Right atrium auricular region (tissue), 2 donors: ENCODE measurements at places on chromosomes 5 and 9. TPM values are rescaled to one million over a fixed set of nuclear protein-coding genes. Genes with fewer than 3 reads are reported as not detected.

DNA sequence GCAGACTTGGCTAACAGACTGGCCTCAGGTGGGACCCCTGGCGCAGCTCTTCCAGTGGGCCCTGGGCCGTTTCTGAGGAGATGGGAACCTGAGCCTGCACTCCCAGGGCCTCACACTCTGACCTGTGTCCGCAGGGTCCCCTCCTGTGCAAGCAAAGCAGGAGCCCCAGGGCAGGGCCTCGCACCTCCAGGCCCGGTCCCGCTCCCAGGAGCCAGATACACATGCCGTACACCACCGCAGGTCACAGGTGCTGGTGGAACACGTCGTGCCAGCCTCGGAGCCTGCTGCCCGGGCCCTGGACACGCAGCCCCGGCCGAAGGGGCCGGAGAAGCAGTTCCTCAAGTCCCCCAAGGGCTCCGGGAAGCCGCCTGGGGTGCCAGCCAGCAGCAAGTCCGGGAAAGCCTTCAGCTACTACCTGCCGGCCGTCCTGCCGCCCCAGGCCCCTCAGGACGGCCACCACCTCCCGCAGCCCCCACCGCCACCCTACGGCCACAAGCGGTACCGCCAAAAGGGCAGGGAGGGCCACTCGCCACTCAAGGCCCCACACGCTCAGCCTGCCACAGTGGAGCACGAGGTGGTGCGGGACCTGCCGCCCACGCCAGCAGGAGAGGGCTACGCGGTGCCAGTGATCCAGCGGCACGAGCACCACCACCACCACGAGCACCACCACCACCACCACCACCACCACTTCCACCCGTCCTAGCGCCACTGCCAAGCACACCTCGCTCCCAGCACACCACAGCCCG lies 29.2 kb downstream of the NKD2 start:
- DNase-seq = no peak

- no peak for DNase-seq
Observed at GRCh38 chr5:141322261-141322660, 1.7 kb upstream of the TAF7 start.

GRCh38 chr5:127440831-127441230 lies 76.6 kb upstream of the PRRC1 start:
- DNase-seq = no peak

- no peak for DNase-seq
Observed at GRCh38 chr5:107948377-107948776, 277.6 kb upstream of the EFNA5 start.

DNA sequence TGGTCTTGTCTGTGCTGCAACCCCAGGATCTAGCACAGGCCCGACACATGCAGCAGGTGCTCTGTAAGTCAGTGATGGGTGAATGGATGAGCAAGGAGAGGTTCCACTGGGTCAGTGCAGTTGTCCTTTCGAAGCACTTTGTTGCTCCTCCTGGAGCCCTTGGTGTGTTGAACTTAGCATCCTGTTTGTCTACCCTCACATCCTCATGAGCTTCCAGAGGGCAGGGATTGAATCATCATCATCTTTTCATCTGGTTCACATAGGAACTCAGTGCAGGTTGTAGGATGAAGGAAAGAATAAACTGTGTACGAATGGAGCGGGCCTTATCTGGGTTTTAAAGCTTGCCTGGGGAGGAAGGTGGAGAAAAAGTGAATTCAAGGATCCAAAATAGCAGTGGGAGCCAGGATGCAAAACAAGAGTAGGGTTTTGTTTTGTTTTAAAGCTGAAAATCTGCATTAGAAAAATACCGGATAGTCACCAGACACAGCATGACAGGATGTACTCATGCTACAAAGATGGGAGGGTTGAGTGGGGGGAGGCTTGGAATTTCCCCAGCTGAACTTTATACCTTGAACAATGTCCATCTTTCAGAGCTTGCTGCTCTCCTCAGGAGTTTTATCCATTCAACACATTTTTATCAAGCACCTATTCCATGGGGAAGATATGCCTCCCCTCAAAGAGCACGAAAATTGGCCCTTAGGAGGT lies 55.8 kb downstream of the PTTG1 start:
- DNase-seq = no peak

- no peak for DNase-seq
Observed at GRCh38 chr9:80679916-80680315, 1009.4 kb downstream of the TLE1 start.

DNA sequence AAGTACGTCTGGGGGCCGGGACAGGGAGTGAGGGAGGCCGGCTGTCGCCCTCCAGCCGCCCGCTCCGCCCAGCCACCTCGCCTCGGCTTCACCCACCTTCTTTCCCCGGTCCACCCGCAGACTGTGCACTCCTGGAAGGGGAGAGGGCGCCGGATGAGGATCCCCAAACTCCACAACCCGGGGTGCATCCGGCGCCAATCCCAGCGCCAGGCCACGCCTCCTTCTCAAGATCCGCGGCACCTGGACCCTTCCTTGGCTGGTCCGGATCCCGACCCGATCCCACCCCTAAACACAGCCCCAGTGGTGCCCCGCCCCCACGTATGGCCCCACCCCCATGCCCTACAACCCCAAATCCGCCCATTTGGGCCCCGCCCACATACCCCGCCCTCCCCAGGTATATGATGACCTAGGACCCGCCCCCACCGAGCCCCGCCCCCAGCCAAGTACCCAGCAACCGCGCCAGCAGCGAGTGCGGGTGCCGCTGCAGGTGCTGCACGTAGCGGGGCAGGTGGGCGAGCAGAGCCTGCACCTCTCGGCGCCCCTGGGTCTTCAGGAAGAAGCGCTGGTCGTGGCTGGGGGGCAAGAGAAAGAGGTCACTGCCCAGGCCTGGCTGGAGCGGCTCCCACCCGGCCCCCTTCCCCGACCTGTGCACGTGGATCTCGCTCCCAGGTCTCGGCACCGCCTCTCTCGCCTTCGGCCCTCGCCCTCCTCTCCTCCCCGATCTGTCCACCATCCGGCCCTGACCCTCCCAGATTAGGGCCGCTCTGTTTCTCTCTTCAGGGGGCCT lies 3.2 kb downstream of the PIP5KL1 start:
- no peak for DNase-seq

DNA sequence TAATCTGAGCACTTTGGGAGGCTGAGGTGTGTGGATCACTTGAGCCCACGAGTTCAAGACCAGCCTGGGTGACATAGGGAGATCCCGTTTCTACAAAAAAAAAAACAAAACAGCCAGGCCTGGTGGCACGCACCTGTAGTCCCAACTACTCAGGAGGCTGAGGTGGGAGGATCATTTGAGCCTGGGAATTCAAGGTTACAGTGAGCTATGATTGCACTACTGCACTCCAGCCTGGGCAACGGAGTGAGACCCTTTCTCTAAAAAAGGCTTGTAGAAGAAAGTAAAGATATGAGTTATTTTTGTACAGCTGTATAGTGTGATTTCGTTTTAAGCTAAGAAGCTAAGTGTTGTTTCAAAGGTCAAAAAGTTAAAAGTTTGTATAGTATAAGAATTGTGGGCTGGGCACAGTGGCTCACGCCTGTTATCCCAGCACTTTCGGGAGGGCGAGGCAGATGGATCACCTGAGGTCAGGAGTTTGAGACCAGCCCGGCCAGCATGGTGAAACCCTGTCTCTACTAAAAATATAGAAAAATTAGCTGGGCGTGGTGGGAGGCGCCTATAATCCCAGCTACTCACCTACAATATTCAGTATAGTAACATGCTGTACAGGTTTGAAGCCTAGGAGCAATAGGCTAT lies 18.8 kb downstream of the UBE2R2 start:
- peak; percentile 57 for DNase-seq

DNA sequence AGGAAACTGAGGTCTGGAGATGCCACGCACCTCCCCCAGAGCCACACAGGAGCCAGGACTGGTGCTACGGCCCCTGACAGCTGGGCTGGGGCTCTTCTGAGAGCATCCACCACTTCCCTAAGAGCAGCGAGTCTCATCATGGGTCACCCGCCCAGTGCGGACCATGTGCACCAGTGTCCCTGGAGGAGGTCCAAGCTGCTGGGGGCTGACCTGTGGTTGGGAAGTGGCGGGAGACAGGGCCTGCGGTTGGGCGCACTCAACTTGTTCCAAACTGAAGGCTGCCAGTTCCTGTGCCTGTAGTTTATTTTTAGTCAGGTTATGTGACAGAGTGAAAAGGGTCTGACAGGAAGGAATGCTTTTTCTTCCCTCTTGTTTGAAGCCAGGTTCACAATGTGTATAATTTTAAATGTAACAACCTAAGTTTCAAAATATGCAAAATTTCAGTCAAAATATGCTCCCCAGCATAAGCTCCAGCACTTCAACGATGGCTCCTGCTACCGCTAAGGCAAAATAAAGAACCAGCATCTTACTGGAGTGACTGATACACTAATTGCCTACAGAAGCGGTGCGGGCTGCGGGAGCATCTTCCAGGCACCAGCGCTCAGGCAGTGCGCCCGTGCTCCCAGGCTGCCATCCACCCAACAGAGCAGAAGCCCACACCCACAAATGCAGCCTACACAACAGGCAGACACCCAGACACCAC lies 14.8 kb downstream of the BARHL1 start:
- peak; percentile 69 for DNase-seq

The IL33 gene
- 21.3 TPM for total RNA-seq

- DNase-seq = no peak
Observed at GRCh38 chr9:123211081-123211480, 57.3 kb downstream of the STRBP start.

DNA sequence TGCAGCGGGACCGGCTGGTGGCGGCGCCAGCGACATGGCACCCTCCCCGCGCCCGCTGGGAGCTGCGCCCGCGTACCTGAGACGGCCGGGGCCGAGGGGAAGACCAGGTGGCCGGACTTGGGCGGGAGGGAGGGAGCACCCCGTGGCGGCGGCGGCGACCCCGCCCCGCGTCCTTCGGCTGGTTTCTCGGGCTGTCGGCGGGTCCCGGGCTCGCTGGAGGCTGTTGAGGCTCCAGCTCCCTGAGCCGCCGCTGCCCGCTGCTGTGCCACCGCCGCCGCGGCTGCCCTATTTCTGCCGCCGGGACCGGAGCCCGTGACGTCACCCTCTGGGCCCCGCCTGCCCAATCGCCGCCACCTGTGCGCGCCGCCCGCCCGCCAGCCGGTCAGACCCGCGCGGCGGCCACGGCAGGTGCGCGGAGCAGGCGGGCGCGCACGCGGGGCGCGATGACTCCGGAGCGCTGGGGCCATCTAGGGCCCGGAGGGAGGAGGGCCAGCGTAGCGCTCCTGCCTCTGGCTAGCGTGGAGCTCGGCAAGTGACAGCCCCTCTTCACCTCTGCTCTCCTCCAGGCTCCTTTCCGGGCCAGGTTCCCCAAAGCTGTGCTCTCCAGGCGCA lies at the start of gene FSTL4:
Gene FSTL4 (minus strand): TSS at position 293 of the 612 bp plus-strand sequence.
- DNase-seq = no peak

DNA sequence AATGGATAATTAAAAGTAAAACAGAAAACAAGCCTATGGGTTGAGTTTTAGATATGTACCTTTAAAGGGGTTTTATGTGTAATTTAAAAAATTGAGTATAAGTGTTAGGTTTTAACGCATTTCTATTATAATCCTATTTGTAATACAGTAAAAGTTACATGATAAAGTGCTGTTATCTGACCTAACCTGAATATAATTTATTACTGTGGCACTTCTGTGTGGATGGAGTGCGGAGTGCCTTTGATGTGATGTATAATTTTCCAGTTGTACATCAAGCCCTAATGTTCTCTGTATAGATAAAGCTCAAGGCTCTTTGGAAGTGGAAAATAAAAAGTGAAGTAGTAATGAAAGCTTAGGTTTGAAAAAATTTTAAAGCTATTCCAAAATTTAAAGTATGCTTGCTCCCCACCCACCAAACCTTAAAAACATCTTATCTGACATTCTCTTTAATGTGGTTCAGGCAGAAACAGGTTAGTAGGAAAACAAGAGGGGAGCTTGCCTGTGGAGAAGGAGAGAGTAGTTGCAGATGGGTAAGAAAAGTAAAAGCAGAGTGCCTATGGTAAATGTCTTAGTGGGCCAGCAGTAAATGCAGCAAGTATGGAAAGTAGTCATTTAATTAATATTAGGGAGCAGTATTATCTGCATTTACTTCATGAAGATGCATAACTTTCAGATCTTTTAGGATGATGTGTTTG lies 4.0 kb downstream of the MATR3 start:
- no peak for DNase-seq

The MVB12B gene
- 8.7 TPM for total RNA-seq

GRCh38 chr5:10735569-10736276 lies 25.3 kb downstream of the DAP start:
- no peak for DNase-seq

DNA sequence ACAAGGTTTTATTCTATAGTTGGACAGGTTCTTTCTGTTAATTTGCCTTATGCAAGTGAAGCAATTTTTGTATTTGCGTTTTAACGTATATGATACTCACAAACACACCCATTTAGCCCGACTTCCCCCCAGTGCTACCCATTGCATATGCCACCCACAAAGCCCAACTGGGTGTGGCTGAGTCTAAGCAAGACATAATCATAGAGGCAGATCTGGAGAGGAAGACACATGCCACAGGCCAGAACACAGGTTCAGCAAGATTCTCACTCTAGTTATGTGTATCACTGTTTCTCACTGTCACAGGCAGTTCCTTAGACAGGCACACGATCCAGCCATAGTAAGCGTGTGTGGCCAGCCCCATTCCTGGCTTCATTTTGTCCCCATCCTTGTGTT lies 29.0 kb upstream of the PUM3 start:
- DNase-seq = no peak

DNA sequence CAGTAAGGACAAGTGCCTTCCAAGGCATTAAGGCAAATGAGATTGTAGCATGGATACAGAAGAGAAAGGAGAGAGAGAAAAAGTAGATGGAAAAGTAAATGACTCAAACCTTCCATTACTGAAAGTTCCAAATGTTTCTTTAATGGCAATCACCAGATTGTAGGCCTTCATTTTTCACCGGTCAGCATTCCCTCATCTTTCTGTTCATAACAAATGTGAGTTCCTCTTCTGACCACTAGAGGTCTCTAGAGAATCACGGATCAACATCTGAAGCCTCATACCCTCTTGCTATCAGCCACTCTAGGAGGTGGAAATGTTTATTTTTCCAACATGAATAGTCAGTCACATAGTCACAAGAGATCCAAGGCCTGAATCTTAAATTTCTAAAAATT lies 73.6 kb upstream of the RPS23 start:
- DNase-seq = no peak

DNA sequence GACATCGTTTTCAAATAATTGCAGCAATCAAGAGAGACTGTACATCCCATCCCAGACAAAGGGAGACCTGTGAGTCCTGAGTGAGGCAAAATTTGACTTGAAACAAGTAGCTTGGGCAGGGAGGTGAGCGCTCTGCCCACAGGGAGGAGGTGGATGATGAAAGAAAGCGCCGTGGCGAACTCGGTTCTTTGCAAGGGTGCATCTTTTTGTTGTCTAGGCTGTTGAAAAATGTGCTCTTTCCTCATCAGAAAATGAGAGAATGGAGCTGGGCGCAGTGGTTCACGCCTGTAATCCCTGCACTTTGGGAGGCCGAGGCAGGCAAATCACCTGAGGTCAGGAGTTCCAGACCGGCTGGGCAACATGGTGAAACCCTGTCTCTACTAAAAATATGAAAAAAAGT lies 150.5 kb downstream of the GAPVD1 start:
- DNase-seq = no peak
